Omental fat pad (tissue), 4 donors: ENCODE measurements at places on chromosomes 5 and 9. TPM values are rescaled to one million over a fixed set of nuclear protein-coding genes. Genes with fewer than 3 reads are reported as not detected.

GRCh38 chr9:130197888-130198287 is 25.7 kb downstream of the NCS1 start:
- DNase-seq, result no peak

Gene SLC44A1
- 35.4 TPM for total RNA-seq

Gene RELL2
- total RNA-seq, result 1.0 TPM

DNA sequence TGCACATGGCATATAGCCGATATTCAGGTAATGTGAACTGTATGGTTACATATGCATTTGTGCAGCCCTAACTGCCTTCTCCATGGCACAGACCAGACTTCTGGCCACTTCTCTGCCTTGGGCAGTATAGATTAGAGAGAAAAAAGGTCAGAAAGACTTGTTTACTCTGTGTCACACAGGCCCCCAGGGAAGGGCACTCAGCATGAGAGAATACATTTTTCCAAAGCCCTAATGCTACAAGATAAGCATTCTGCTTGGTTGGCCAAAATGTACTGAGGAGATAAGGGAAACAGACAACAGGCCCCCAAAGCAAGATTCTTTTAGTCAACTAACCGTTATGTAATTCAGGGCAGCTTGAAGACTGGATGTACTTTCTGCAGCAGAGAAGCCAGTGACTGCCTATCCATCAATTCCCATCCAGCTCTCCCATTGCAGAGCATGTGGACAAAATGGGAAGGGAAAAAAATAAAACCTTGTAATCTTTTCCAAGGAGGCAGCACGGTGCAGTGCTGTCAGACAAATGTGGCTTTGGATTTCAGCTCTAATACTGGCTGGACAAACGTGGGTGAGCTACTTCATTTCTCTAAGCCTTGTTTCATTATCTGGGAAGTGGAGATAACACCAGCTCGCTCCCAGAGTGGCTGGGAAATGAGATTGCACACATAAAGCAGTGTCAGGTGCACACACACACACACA is 205.9 kb downstream of the NSG2 start:
- no peak for DNase-seq

DNA sequence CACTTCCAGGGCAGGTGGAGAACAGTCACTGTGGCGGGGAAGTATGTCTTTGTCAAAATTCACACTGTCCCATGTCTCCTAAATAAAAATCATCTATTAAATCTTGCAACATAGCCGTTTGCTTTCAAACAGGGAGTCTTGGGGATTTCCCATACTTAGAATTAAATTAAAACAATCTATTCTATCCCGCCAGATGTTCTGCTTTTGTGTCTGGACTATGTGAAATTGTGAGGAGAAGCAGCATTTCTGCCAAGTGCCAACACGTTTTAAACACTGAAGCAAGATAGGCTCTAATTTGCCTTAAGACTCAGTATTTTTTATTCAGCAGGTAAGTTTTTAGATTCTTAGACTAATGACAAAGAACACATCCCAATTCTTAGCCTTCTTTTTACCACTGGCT is 73.7 kb downstream of the SPATA31C2 start:
- no peak for DNase-seq

Gene SLC4A9
- 0.12 TPM for total RNA-seq

DNA sequence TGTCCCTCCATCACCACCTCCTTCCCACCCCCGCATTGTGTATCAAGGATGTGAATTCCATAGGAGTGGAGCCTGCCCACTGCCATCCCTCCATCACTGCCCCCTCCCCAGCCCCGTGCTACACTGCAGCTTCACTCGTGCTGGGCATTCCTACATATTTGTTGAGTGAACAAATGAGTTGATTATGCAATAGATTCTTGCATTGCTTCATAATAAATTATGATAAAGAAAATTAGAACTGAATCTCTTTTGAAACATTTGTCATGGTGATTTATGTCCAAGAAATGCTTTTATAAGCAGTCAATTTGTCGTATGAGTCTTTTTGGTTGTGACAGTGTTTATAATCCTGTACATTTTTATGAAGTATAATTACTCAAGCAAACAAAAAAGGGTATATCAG is 83.2 kb downstream of the IRX1 start:
- DNase-seq, result no peak

DNA sequence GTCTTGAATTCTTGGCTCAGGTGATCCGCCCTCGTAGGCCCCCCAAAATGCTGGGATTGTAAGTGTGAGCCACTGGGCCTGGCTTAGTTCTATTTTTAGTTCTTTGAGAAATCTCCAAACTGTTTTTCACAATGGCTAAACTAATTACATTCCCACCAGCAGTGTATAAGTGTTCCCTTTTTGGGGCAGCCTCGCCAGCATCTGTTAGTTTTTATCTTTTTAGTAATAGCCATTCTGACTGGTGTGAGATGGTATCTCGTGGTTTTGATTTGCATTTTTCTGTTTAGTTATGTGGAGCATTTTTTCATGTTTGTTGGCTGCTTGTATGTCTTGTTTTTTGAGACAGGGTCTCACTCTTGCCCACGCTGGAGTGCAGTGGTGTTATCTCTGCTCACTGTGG is 28.2 kb downstream of the CNOT6 start:
- DNase-seq, result no peak

Gene INSL6
- total RNA-seq, result not detected

DNA sequence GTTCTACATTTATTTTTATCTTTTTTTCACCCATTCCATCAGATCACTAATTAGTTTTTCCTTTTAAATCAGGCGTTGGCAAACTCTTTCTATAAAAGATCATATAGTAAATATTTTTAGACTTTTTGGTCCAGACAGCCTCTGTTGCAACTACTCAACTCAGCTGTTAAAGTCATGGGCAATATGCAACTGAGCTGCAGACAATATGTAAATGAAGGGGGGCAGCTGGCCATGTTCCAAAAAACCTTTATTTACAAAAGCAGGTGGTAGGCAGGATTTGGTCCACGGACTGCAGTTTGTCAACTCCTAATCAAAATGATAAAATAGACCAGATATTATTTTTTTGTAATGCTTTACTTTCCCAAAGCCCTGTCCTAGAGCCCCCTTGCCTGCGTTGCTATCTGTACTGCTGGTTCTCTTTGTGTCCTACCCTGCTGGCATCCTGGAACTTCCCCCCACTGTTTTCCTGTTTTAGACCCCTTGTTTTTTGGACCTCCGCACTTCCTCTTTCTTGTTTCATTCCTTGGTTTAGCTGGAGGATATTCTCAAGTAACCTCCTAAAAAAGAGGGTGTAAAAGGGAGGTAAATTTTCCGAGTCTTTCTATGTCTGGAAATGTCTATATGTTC is 24.7 kb upstream of the TNFSF8 start:
- DNase-seq, result no peak

Gene TCERG1
- 55.3 TPM for total RNA-seq

Gene FAM81B
- total RNA-seq, result not detected

Gene MSX2
- total RNA-seq, result 0.75 TPM

Gene LMX1B
- total RNA-seq, result 0.31 TPM

Gene UBLCP1
- total RNA-seq, result 24.6 TPM

- no peak for DNase-seq
These were observed 64.7 kb downstream of the STK10 start for GRCh38 chr5:172123269-172123692.

Gene CDH9
- not detected for total RNA-seq

- DNase-seq, result no peak
These were observed 287.0 kb upstream of the SEMA6A start for GRCh38 chr5:116861666-116862065.

- DNase-seq, result no peak
These were observed 24.8 kb downstream of the CSF1R start for GRCh38 chr5:150061538-150061995.

DNA sequence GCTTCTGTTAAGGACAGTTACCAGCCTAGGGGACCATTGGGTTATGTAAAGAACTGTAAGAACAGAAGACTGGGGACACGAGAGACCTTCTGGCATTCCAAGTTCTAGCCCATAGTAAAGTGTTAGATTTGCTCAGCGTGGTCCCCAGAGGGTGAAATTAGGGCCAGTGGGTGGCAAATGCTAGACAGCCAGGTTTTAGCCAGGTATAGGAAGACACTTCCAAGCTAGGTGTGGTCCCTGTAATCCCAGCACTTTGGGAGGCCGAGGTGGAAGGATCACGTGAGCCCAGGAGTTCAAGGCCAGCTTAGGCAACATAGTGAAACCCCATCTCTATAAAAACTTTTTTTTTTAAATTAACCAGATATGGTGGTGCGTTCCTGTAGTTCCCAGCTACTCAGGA is 34.3 kb downstream of the ATPSCKMT start:
- DNase-seq, result no peak

GRCh38 chr5:84478603-84479002 is 93.9 kb upstream of the EDIL3 start:
- no peak for DNase-seq

DNA sequence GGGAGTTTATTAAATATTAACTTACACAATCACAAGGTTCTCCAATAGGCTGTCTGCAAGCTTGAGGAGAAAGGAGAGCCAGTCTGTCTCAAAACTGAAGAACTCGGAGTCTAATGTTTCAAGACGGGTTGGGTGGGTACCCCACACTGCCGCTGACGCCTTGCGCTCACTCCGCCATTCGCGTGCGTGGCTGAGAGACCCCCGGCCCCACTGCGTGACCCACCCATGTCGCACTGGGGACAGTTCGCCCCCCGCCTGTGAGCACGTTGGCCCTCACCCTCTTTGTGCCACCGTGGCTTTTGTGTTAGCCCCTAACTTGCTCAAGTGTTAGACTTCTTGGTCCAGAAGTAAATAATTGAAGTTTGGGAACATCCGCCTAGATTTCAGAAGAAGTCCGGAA is 270.0 kb upstream of the ITGA1 start:
- no peak for DNase-seq

Gene ZFP37
- total RNA-seq, result 2.3 TPM

Gene GRIN1
- not detected for total RNA-seq

GRCh38 chr9:3495855-3496254 is 29.9 kb downstream of the RFX3 start:
- DNase-seq, result no peak

GRCh38 chr9:38309324-38310195 is 82.9 kb upstream of the ALDH1B1 start:
- no peak for DNase-seq

Gene PCDHA6
- total RNA-seq, result 0.88 TPM

GRCh38 chr9:6471231-6471850 is 58.3 kb downstream of the UHRF2 start:
- no peak for DNase-seq

Gene PCDHAC1
- total RNA-seq, result 2.1 TPM

- no peak for DNase-seq
These were observed 63.2 kb downstream of the SERINC5 start for GRCh38 chr5:80192507-80193241.

DNA sequence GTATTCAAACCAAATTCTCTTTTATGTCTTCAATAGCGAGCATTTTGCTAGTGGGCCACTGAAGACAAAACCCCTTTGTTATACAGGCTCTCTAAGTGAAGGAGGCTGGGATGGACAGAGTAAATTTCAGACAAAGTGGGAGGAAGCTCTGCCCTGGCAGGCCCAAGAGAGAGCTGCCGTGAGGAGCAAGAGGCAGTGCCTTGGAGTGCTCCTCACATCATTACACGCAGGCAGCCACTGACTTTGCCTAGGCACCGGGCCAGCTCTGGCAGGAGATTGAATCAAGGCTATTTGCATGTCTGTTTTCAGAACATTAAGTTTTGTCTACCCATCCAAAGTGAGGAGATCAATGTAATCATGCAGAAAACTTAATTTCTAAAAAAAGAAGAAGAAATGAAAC is 167.7 kb downstream of the CCDC192 start:
- no peak for DNase-seq

DNA sequence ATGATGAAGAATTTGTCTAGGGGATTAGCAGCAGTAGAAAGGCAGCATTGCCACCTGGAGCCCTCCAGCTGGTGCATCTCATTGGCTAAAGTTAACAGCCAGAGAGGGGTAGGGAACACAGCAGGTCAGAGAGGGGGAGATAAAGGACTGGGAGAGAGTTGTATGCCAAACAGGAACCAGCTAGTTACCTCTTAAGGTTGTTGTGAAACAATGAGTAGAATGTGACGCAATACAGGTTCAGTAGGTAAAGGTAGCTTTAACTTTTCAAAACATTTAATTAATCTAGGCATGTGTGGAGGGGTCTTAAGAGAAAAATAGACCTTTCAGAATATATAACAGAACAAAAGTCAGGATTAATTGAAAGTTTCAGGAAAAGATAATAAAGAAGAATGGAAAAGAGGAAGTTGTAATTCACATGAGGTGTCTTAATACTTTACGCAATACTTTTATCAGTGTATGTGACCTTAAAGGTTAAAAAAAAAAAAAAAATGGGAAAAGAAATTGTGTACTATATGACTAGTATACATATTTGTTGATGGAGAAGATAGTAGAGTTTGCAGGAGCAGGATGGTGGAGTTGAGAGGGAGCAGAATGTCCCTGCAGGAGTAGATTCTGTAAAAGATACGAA is 14.3 kb downstream of the FBXO38 start:
- no peak for DNase-seq
